ENCODE measurements at places on chromosomes 3 and 15.

DNA sequence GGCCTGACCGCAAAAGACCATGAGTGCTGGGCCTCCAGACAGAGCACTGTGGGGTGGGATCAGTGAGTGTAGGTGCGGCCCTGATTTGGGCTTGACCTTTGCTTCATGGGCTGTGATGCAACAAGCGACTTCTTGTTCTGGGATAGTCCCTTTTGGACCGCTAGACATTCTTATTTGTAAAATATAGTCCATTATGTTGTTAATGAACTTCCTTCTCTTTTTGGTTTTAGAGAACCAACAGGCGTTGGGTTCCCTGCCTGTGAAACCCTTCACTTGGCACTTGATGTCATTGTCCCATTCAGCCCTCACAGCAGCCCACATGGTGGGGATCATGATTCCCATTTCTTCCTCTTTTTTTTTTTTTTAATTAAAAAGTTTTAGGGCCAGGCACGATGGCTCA, 15.8 kb upstream of the TRH start:
- no peak for DNase-seq

DNA sequence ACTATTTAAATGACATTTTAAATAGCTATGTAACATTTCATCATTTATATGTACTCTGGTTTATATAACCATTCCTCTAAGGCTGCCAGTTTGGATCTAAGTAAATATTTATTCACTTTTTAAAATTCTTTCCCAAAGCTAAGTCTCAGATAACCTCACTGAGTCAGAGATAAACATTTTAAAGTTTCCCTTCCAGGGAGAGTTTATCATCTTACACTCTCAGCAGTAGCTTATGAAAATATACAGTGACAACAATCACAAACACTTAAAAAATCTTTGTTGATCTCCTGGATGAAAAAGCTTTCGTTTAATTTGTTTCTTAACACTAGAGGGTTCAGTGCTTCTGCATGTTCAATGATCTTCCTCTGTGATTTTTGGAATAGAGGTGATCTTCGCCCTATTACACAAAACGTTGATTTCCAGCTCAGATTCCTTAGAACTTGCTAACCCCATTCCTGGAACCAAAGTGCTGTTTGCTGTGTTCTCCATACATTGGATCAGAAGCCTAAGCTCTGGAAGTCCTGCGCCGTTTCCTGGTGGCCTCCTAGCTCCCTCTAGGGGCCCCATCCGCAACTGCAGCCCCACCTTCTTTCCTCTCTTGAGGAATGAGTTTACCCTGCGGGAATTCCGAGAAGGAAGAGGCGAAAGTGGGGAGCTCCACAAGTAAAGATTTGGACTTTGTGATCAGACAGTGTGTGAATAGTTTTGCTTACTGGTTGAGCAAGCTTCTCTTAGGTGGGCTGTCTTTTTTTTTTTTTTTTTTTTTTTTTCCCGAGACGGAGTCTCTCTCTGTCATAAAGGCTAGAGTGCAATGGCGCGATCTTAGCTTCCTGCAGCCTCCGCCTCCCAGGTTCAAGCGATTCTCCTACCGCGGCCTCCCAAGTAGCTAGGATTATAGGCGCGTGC, 29.3 kb upstream of the SACM1L start:
- peak; percentile 64 for DNase-seq

DNA sequence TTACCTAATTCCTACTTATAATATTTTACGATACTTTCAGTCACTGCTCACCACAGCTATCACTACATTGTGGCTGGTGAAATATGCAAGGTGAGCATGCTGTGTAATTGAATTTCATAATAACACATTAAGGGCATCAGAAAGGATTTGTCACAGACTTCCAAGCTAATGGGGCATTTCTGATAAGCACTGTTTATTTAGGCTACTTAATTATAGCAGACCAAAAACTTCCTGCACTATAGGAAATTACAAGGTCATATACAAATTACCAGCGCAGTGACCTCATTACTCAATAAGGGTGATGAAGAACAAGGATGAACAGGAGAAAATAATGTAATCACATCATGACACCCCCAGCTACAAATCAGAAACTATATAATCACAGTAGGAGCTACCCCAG, 88.6 kb upstream of the FAM3D start:
- no peak for DNase-seq

DNA sequence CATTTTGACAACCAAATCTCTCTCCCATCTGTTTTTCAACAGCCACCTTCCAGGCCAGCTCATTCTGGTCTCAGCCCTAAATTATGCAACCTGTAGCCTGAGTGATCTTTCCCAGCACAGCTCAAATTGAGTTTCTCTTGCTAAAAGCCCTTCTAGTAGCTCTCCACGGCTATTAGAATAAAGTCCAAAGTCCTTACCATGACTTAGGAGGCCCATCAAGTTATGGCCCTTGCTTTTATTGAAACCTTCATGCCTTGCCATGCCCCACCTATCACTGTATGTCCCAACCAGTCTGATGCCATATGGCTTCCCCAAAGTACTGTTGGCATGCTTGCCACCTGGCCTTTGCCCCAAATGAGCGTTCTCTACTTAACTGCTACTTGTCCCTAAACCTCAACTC, 303.5 kb upstream of the GADL1 start:
- no peak for DNase-seq

GRCh38 chr3:29937185-29937584, 656.3 kb downstream of the RBMS3 start:
- no peak for DNase-seq

DNA sequence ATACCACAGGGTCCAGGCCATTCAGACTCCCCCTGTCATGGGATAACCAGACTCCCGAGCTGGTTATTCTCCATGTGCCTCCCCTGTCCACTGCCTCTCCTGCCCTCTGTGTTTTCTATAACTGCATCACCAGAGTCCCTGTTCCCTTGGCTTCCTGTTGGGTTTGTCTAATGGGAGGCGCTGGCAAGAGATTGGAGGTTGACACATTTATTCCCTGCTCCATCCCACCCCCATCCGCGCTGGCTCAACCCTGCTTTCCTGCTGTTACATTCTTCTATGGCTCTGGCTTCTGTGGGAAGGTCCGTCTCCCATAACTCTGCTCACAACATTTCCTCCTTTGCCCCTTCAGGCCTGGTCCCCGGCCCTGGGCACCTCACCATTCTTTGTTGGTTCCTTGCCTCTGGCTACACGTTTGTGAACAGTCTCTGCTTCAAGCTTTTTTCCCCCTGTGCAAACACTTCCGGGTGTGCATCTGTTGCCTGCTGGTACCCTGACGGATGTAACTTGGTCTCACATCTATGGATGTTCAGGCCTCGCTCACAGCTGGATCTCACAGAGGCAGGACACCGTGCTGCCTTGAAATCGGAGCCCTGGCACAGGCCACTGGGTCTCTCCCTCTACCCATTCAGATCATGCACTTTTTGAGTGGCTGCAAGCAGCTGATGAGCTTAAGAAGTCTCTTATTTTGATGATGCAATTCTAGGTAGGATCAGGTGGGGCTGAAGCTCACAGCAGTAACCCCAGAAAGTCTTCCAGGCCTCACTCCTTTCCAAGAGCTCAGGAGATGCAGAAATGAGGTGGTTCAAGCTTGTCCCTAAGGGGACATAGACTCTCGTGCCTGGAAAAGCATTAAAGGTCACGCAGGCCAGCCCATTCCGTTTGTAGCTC, 68.6 kb upstream of the ATP13A3 start:
- no peak for DNase-seq

GRCh38 chr3:71583566-71584393, at the start of gene FOXP1:
FOXP1 (minus strand) TSS chr3:71583728; CDS start chr3:71198381, 385,347 bp downstream.
- peak; percentile 87 for DNase-seq

- no peak for DNase-seq
Observed at GRCh38 chr3:60189304-60189703, 1061.9 kb downstream of the FHIT start.

DNA sequence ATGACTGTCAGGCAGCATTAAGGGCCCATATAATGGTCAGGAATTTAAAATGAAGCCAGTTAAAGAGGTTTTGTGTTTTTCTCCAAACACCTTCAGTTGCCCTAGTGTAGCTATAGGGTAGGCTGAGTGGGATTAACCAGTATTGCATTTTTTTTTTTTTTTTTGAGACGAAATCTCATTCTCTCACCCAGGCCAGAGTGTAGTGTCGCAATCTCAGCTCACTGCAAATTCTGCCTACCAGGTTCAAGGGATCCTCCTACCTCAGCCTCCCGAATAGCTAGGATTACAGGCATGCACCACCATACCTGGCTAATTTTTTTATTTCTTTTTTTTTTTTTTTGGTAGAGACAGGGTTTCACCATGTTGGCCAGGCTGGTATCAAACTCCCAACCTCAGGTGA, 7.0 kb downstream of the CLASP2 start:
- DNase-seq = no peak

- no peak for DNase-seq
Observed at GRCh38 chr15:48730506-48730905, 80.4 kb downstream of the CEP152 start.

DNA sequence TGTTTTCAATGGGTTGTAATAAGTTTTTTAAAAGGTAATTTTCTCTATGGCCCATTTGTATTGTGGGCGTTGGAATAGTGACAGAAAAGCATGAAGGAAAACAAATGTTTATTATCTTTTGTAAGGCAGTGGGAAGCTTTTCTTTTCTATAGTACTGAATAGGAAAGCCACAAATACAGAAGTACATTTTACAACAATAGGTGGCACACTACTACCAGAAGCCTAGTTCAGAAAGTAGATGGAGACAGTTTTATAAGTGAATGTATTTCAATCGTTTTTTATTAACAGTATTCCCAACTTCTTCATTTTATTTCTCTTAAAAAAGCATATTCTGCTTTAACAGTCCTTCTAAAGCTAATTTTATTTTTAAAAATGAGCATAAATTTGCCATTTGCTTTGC, 296.7 kb downstream of the PTPRG start:
- DNase-seq = no peak

DNA sequence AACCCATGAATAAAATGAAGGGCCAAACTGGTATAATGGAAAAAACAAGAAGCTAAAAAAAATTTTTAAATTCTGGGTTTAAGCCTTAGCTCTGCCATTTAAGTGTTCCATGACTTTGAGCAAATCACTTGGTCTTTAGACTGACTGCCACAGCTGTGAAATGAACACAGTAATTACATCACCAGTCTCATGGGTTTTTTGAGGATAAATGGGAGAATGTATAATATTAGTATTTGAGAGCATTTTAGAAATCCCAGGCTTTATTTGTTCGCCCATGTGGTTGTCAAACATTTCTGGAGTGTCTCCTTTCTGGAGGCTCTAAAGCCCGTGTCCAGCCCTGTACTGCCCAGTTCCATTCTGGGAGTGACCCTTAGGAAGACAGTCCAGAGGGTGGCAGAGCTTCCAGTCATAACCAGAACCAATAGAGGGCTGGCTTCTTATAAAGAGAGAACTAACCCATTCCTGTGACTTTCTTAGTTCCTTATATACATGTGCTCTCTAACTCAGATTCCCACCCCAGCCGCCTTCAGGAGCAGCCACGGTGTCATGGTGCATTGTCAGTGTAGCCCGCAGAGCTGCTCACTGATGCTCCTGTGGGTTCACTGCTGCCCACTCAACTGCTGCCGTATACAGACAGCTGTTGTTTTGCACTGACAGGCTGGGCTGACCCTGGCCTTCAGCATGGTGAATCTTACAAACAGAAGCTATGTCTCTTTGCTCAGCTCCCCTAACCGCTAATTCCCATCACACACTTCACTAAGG, 44.7 kb downstream of the BOC start:
- DNase-seq = no peak

GRCh38 chr3:16908016-16908807, 23.5 kb downstream of the PLCL2 start:
- no peak for DNase-seq

DNA sequence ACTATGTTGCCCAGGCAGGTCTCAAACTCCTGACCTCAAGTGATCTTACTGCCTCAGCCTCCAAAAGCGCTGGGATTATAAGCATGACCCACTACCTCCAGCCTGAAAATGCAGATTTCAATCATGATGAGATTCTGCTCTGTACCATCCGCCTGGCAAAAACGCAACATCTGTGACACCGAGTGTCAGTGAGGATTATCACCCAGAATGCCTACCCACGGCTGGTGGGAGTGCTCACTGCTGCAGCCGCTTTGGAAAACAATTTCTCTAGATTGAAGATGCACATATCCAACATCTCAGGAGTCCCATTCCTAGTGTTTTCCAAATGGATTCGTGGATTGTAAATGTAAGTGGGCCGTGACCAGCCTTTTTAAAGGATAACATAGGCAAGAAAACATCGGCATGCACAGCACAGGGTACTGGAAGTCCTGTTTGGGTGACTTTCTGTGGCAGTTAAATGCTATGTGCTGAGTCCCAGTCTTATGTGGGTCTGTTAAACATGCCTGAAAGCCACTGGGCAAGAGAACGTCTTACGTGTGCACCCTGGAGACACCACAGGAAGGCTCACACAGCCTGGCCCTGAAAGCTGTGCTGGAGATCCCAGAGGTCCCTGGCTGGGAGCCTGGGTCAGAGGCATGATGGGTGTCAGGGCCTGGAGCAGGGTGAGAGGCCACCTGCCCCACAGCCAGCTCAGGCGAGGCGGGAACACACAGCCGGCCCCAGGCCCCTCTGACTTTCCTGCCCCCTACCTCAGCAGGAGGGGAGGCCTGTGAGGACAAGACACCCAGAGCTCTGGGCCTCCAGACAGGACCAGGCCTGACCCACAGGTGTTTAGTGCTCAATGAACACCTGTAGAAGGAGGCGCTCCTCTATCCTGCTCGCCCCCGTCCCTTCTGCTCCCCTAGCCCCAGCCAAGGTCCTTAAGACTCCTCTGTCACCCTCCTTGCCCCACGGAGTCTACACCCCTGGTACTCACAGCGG, 918 bp downstream of the PRSS50 start:
- no peak for DNase-seq

DNA sequence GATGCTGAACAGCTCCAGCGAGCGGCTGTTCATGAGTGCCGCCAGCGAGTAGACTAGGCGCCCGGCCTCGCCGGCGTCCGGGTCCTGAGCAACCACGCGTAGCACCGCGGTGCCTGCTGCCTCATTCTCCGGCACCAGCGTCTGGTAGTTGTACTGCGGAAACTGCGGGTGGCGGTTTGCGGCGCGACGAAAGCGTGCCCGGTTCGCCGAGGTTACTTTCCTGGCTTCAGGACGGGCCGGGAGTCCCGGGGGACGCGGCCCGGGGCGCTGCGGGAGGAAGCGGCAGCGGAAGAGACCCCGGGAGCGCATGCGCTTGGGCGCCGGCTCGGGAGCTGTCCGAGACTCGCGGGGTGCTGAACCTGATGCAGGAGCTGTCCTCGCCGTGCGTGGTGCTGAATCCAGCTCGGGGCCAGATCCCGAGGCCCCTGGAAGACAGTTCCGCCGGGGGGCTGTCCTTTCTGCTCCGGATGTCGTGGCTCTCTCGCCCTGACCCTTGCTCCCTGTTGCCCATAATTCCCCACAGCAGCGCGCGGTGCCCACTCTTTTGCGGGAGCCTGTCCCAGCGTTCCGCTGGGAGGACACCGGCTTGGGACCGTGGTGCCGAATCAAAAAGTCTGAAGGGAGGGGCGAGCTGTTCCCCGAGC, 1.1 kb downstream of the CELSR3 start:
- peak; percentile 89 for DNase-seq

Measured in right forelimb (tissue), 1 donor.